ENCODE measurements at places on chromosomes 4 and X.

GRCh38 chr4:62543002-62543401 lies 1342.9 kb downstream of the ADGRL3 start:
- DNase-seq = no peak

- DNase-seq = no peak
Observed at GRCh38 chrX:30865015-30865414, 24.0 kb downstream of the TAB3 start.

GRCh38 chrX:145609951-145610511 lies 207.6 kb upstream of the SLITRK2 start:
- no peak for DNase-seq

DNA sequence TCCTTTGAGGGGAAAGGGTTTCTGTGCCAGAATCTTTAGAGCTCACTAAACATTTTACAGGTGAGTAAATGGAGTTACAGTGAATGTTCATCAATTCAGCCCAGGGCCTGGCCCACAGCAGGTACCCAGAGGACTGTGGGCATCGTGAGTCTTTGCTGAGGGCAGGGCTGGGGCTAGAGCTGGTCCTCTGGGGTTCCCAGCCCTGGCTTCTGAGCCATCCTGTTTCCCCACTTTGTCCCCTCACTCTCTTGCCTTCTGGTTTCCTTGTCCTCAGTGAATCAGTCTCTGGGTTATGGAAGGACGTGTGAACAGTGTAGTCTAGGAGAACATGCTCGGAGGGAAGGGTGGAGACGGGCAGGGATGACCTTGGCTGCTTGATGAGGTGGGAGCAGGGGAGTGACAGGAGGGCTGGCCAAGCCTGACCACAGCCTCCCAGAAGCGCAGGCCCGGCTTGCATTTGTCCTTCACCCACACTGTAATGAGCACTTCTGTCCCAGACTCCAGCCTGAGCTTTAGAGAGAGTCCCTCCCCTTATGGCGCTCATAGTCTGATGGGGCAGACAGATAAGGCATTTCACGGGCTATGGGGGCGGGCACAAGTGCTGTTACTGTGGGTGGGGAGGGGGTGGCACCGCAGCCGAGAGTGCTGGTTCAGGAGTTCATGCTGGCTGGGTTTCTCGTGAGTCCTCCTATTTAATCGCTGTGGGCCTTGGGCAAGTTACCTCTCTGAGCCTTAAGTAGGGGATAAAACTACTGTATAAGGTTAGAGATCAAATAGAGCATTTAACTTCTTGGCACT lies 17.3 kb downstream of the TBC1D14 start:
- no peak for DNase-seq

- no peak for DNase-seq
Observed at GRCh38 chr4:37243722-37244582, 591 bp upstream of the NWD2 start.

- no peak for DNase-seq
Observed at GRCh38 chr4:128810331-128810870, 901 bp downstream of the JADE1 start.

DNA sequence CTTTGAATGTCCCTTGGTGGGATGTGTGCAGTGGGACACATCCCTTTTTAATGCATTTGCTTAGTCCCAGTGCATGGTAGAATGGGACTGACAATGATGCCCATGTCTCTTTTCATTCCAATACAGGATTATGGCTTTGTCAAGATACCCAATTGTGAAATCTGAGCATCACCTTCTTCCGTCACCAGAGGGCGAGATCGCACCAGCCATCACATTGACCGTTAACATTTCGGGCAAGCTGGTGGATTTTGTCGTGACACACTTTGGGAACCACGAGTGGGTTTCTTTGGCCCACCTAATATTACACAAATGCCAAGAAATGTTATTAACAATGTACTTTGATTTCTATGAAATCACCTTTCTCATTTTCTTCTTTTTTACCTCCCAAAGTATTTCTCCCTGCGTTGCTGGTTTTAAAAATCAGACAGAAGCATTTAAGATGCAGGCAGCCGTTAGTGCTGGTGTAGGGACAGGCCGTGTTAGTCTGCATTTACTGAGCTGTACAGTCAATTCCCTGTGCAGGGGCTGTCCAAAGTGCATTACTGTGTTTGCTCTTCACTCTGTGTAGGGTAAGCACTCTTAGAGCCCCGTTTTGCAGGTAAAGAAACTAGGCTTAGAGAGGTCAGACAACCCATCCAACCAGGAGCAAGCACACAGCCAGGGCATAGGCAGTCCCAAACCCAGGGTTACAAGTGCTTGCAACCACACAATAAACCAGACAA lies 46.5 kb downstream of the CWH43 start:
- no peak for DNase-seq

GRCh38 chr4:52880994-52881393 lies 18.9 kb downstream of the RASL11B start:
- no peak for DNase-seq

GRCh38 chrX:35351212-35351611 lies 408.6 kb downstream of the FAM47B start:
- DNase-seq = no peak

DNA sequence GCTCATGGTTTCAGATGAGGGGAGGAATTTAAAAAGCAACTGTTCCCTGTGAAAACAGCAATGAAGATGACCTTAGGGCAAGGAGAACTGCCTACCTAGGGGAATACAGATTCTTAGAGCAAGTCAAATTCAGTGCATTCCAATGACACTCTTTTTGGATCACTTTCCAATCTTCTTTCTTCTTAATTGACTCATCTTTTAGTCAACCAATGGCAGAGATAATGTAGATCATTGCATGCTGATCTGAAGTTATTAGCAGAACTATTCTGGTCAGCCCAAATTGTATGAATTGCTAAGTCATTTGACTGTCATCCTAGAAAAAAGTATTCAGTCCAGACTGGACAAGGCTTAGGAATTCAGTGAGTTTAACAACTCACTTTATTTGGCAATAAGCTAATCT lies 12.6 kb upstream of the NR3C2 start:
- DNase-seq = no peak

DNA sequence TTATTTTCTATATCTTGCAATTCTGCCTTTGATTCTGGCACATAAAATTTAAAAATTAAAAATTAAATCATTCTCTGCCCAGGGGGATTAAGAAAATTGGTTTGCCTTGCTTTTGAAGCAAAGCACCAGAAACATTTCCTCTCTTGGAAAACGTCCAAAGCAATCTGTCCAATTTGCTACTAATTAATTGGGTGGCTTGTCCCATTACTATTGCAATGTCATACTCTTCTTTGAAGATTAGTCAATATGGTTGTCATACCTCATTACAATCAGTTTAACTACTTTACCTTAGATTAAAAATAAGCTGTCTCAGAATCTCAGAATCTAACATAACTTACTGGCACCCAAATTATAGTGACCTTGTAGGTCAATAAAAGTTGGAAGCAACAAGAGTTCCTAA lies 208.8 kb downstream of the TMA16 start:
- no peak for DNase-seq

DNA sequence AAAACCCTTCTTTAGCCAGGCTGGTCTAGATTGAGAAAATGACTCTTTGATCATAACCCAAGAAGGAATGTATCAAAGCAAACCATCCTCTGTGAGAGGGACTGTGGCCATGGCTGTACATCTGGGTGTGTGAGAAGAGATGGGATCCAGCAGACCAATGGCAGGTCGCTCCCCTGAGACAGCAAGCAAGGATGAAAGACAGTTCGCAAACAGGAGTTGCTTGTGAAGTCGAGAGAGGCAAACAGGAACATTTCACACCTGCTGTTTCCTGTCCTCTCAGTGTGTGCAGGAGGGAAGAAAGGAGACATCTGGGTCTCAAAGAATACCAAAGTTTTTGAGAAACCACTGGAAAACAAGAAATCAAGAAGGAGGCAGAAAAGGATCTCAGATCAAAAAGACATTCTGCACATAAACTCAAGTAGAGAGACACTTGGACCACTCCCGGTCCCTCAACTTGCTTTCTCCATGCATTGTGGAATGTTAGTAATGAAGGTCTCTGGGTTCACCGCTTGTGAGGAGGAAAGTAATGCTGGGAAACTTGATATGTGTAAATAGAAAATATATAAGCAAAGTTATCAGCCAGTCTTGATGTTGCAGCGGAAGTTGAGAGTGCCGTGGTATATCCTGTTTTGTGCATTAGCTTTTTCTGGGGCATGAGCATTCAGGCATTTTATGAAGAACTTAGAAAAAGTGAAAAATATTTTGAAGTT lies 327.5 kb downstream of the BMPR1B start:
- DNase-seq = no peak

DNA sequence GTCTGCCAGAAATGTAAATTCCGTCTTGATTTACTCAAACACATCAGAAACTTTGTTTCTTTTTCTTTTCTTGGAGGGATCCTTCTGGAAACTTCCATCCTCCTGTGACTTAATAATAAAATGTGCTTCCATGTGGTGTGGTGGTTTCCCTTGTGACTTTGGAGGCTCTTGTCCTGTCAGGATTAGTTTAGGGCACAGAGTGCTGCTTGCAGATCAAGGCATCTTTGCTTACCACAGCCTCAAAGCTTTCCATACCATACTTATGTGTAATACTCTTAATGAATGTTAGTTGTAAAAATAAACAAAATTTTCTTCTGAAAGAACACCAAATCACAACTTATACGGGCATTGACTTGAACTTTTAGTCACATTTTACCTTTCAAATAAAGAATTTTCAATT lies 27.4 kb downstream of the GBA3 start:
- no peak for DNase-seq

- no peak for DNase-seq
Observed at GRCh38 chrX:139484591-139484990, 45.9 kb upstream of the F9 start.

- no peak for DNase-seq
Observed at GRCh38 chr4:36111172-36111571, 133.1 kb downstream of the ARAP2 start.

- DNase-seq = no peak
Observed at GRCh38 chr4:24928708-24929107, 15.9 kb upstream of the CCDC149 start.

DNA sequence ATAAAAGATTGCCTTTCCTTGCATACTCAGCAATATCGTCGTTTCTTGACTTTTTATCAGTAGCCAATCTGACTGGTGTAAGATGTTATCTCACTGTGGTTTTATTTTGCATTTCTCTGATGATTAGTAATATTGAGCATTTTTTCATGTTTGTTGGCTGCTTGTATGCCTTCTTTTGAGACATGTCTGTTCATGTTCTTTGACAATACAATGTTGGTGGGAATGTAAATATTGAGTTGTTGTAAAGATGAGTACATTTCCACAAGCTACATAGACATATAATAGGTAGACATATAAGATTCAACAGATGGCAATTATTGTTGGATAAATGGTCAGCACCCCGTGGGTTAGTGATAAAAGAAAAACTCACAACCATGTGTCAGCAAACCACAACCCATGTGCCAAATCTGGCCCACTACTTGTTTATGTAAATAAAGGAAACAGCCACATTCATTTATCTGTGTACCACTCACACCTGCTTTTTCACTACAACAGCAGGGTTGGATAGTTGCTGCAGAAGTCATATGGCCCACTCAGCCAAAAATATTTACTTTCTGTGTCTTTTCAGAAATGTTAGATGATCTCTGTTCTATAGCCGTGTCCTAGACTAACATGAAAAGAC lies 153.1 kb upstream of the VCX start:
- DNase-seq = no peak

DNA sequence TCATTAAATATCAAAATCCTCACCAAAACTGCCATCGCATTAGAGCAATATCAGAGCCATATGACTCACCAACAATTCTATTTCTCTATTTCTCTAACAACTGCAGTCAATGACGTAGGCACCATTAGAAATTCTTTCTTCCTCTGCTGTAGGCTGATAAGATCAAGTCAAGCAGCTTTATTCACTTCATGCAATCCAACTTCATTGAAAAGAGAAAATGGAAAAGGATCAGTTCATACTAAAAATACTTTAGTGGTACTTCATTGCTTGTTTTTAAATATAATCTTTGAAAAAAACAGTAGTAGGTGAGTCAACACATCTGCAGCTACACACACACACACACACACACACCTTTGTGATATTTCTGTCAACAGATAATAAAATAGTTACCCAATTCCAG lies 345.3 kb upstream of the TENM3 start:
- DNase-seq = no peak

GRCh38 chrX:50697691-50698090 lies 116.3 kb downstream of the SHROOM4 start:
- no peak for DNase-seq

GRCh38 chr4:183173580-183174526 lies 74.8 kb downstream of the WWC2 start:
- no peak for DNase-seq

DNA sequence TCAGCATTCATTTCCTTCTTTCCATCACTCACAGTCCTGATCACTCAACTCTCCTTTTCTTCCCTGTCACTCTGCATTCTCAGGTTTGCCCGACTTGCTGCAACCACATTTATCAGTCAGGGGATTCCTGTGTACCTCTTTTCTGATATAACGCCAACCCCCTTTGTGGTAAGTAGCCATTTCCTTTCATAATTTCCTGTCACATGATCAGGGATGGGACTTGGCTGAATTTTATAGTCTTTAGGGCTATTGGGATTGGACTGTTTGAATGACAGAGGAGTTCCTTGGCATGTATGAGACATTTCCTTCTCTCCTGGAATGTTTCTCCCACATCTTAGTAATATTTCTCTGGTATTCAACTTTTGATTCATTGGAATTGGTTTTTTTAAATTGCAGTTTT lies 11.0 kb downstream of the PGM2 start:
- no peak for DNase-seq

GRCh38 chrX:120456973-120457372 lies 12.1 kb downstream of the LAMP2 start:
- no peak for DNase-seq

DNA sequence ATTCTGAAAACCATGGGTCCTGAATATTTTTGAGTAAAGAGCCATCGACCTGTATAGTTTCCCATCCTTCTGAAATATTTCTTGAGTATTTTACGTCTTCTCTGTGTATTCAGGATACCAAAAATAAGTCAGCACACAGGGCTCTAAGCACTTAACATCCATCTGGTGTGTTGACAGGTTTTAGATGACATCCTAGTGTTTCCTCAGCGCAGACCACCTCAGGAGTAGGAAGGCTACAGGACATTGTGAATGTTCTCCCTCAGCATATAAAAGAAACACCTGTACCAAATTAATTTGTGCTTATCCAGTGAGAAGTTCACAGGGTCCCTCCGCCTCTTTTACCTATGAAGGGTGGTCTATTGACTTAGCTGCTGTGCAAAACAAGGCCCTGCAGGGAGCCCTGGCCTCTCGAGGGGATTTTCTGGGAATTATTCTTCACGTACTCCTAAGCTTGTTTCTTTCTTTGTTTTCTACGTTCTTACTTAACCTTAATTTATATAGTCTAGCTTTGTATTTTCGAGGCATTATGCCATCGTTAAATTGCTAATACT lies 241.8 kb downstream of the FBXO8 start:
- DNase-seq = no peak

- DNase-seq = no peak
Observed at GRCh38 chrX:82218361-82218760, 1016.5 kb downstream of the SH3BGRL start.

GRCh38 chr4:70703619-70704214 lies 15.4 kb downstream of the UTP3 start:
- no peak for DNase-seq

DNA sequence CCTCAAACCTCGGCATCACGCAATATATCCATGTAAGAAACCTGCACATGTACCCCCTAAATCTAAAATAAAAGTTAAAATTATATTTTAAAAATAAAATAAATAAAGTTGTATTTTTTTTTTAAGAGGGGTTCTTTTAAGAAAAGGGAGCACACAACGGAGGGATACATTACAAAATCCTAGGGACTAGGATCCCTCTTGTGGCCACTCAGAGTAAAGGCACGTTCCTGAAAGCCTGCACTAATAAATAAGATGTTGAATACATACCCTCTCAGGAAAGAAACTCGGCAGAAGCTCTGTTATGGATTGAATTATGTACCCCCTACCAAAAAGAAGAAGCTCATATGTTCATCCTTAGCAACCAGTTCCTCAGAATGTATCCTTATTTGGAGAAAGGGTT lies 50.9 kb upstream of the PRDX4 start:
- no peak for DNase-seq

Measured in stimulated activated CD8-positive, alpha-beta memory T cell treated with anti-CD3 and anti-CD28 coated beads, Interleukin-7, amount 100 ng/mL, for 1 hour (primary cell).